Stimulated activated CD8-positive, alpha-beta memory T cell treated with anti-CD3 and anti-CD28 coated beads, Interleukin-7, amount 100 ng/mL, for 4 hours (primary cell): ENCODE measurements at places on chromosomes 11 and 22.

GRCh38 chr22:37564111-37564711 lies 3.9 kb downstream of the CDC42EP1 start:
- no peak for DNase-seq

DNA sequence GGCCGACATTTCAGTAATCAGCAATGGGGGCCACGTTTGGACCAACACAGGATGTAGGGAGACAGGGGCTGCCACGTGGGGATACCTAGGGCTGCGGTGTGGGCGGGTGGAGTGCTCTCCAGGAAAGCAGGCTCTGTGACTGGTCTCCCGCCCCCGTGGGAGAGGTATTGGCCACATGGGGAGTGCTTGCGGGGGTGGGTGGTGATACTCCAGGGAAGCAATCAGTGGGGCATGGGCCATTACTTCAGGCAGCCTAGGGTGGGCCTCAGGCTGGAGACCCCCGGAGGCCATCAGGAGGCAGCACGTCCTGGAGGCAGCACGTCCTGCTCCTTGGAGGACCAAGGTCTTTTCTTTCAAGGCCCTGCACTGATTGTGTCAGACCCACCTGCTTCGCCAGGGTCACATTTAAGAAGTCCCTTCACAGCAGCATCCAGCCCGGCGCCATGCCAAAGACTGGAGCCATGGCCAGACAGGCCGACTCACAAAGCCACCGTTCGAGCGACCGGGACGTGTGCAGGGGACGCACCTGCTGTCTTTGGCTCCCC lies 3.0 kb upstream of the MUC2 start:
- no peak for DNase-seq

DNA sequence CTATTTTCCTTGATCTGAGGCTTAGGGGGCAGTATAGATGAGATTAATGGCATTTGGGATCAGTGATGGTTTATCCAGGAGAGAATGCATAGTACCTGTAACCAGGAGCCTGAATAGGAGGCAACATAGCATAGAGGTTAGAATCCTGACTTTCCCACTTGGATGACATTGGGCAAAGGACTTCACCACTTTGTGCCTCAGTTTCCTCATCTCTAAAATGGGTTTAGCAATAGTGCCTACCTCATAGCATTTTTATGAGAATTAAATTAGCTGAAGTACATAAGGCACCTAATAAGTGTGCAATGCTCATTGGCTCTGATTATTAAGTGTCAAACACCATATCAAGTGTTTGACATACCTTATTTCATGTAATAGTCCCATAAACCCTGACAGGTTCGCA lies 30.8 kb downstream of the CD44 start:
- no peak for DNase-seq

DNA sequence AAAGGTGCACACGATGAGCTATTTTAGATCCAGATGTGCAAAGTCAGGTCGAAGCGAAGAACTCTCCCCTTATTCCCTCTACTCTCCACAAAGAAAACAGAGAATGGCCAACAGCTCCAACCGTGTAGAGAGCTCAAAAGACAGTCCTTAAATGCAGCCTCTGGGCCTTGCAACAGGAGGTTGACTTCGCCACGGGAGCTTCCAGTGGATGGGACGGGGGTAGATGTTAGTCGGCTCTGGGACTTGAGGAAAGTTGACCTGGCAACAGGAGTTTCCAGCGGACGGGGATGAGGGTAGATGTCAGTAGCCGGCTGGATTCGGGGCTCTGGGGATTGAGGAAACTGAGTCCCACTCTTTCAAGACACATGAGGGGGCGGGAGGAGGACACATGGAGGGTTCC lies 450.4 kb downstream of the BRD1 start:
- DNase-seq = no peak

DNA sequence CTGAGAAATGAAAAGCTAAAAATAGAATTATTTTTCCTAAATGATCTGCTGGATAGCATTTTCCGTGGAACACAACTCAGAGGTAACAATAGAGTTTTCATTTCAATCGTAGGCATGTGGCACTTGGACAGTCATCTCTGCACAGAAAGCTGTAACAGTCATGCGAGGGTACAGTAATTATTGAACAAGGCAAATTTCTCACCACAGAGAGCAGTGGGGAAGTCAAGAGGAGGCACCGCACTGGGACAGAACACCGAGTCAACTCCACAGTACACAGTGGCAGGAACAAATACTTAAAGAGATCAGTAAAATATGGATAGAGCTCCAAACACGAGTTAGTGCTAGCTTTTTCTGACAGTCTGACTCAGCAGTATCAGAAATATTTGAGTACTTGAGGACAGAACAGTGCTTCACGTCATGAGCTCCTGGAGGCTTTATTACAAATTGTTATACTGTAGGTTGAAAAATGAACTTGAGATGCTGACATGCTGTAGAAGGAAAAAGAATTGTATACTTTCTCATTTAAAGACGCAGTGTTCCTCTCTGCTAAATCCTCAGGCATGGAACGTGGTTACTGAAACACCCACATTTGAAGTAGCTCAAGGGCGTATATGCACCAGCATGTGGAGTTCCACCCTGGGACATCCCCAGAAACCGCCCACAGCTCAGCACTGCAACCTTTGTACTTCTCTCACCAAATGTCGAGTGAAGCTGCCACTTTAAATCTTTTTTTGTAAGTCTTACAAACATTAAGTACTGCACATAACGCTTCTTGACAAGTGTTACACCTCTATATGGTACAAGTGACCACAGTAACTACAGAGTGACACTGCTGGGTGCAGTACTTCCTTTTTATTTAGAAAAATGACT lies 27.4 kb upstream of the YPEL1 start:
- peak; percentile 39 for DNase-seq

- DNase-seq = no peak
Observed at GRCh38 chr11:35316161-35316560, 103.2 kb downstream of the SLC1A2 start.

DNA sequence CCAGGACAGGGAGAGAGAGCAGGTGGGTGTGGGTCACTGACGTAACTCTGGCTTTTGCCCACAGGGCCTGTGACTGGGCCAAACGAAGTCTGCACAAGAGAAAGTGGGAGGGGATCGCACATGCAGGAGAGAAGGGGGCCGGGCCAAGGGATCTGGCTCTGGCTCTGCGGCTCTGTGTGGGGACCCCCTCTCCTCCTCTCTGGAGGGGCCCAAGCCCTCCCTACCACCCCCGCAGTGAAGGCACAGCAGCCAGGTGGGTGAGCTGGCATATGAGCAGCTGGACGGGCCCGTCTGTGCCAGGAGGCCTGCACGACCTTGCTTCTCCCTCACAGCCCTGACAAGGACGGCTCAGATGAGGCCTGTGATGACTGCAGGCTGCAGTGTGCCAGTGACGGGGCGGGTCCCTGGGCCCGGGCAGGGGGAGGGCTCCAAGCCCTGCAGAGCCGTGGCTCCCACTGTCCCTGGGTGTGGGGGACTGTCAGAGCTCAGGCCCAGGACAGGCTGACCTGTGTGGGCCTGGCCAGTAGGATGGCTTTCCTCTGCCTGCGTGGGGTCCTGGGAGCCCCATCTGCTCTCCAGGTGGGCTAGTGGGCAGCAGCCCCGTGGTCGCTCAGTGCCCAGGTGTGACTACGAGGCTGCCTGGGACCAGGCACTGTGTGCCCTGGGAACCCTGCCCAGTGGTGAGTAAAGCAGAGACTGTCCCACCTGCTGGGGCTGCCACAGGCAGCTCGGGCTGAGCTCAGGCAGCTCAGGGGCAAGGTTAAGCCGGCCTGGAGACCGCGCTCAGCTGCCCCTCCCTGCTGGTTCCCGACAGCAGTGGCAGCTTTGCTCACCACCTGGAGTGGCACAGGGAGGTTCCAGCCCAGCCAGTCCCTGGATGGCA lies 22.2 kb downstream of the MRGPRG start:
- no peak for DNase-seq

DNA sequence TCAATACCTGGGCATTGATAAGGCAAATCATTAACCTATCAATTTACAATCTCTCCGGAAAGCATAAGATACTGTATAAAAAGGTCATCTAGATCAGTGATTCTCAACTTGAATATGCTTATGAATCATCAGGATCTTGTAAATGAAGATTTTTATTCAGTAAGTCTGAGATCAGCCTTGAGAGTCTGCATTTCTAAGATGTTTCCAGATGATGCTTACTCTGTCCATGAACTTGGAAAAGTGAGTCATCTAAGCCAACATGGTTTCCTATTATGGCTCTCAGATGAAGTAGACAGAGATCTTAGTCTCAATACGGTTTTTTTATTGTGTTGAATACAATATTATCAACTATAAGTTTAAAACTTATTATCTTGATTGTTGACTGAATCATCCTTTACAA lies 226.4 kb upstream of the KIRREL3 start:
- DNase-seq = no peak

DNA sequence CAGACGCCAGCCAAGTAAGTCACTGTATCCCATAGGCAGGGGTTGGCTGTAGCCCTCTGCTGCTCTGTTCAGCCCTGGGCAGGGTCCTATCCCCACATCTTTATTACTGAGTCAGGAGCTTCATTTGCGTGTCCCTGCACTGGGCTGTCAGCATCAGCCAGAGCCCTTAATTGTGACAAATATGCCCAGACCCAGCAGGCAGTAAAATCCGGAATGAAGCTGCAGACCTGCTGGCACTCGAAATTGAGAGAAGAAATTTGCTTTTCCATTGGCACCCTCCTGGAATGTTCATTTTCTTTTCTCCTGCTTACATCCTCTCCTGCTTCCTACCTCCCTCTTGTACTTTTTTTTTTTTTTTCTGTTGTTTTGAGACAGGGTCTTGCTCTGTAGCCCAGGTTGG lies 43.8 kb downstream of the CEP164 start:
- DNase-seq = no peak

- no peak for DNase-seq
Observed at GRCh38 chr22:39169797-39170466, 17.5 kb upstream of the CBX7 start.

GRCh38 chr22:19174106-19175025 lies 4.2 kb downstream of the SLC25A1 start:
- DNase-seq = no peak

- DNase-seq = no peak
Observed at GRCh38 chr11:126419801-126420697, 64.6 kb downstream of the ST3GAL4 start.

DNA sequence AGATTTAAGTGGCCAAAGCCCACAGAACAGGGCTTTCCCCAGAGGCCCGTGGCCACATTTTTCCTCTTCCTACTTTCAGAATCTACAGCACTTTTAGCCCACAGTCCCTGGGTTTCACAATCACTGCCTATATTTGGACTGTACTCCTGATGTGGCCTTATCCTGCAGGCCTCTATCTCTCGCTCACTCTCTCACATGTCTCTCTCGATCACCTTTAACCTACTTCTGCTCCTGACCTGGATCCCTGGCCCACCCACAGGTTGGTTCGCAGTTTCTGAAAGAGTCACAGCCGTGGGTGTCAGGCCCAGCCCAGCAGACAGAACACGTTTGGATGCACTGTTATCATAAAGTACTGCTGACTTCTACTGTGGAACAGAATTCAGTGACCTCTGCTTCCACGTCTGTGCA lies 55.5 kb downstream of the LARGE1 start:
- DNase-seq = no peak

- DNase-seq = no peak
Observed at GRCh38 chr22:23400286-23400981, 179.7 kb downstream of the IGLL1 start.
